Effector CD4-positive, alpha-beta T cell (primary cell): ENCODE measurements at places on chromosomes 3 and 15.

DNA sequence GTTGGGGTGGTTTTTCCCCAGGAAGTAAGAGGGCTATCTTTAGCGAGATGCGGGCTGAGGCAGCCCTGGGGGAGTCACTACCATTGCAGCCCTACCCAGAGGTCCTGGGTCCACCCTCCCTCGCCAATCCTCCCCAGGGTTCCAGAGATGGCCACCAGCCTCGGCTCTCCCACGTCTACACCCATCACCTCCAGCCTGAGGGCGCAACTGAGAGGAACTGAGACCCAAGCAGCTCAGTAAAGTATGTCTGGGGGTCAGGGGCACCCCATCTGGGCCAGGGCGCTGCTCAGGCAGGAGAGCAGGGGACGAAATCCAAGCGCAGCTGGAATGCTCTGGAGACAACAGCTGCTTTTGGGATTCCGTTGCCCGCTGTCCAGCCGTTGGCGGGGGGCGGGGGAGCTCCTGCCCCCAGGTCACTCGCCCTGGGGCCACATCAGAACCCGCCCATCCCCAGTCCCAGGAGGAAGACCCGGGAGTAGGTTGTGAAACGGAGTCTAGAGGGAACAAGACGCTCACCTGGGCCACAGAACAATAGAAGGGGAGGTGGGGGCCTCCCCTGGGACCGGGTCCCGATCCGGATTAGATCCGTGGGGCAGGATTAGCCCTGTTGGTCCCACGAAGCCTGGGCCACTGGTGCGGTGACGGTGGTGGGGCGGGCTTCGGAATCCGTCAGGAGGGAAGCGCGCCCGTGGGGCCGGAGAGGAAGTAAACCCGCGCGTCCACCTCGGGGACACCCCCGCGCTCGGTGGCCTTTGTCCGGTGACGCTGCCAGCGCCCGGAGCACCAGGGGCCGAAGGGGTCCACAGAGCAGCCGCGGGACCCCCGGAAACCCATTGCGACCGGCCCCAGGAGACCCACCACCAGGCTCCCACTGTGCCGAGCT is 1.4 kb upstream of the NDUFAF3 start:
- DNase-seq = no peak

DNA sequence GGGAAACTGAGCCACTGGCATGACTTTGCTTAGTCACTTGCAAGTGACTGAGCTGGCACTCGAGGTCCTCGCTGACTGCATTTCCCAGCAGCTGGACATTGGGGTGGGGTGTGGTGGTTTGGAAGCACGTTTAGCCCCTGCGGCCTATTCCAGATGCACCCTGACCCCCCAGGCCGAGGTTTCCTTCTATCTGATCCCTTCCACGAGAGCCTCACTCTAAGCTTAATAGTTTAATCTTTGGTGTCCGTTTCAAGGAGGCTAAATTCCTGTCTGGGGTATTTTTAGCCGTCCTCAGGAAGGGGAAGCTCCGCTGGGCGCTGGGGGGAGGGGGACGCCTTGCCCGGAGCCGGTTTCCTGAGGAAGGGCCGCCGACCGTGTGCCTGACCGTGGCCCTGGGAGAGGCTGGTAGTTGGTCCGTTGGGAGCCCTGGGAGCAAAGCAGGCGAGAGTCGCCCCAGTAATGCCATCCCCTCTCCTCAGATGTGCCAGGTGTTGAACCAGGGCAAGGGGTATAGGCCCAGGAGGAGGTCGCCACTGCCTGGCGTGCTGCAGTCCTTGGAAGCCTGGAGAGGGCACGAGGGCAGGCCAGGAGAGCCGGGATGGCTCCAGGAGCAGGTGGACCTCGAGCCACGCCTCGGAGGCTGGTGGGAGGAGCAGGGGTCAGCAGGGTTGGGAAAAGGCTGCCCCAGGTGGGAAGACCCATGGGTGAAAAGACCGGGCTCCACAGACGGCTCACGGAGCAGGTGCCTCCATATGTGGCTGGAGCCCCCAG is 37.2 kb downstream of the IDH2 start:
- DNase-seq = no peak

- DNase-seq = no peak
Measured at GRCh38 chr15:39365161-39365560, 215.7 kb upstream of the THBS1 start.

- DNase-seq = no peak
Measured at GRCh38 chr3:129343643-129344360, 65.1 kb downstream of the HMCES start.

DNA sequence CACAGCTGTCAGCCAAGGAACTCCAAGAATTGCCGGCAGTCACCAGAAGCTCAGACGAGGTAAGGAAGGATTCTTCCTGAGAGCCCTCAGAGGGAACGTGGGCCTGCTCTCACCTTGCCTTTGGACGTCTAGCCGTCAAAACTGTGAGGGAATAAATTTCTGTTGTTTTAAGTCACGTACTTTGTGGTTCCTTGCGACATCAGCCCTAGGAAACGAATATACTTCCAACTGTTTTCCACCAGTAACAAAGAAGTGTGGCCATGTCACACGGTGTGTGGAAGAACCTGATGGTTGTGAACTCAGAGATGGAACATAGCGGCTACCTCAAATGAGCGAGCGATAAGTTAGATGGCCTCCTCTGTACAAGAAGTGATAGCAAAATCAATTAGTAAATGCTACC is 41.0 kb upstream of the B3GNT5 start:
- no peak for DNase-seq

GRCh38 chr3:57048052-57048671 is 12.3 kb upstream of the SPATA12 start:
- DNase-seq = no peak

- no peak for DNase-seq
Measured at GRCh38 chr15:90106522-90107117, 4.4 kb upstream of the IDH2 start.
